ENCODE measurements at places on chromosomes 4 and X. TPM values are rescaled to one million over a fixed set of nuclear protein-coding genes. Genes with fewer than 3 reads are reported as not detected.
A peak's percentile ranks its signal among the peaks of the same experiment; 100 is the strongest.

GRCh38 chr4:146224326-146224966, 10.1 kb downstream of the REELD1 start:
- H3K4me3 ChIP-seq = no peak overlapping the region
- no peak overlapping the region for H3K27ac ChIP-seq
- H3K36me3 ChIP-seq = no peaks in the 10 kb centered on the region
- H3K27me3 ChIP-seq = no peaks in the 10 kb centered on the region
- no peaks in the 10 kb centered on the region for H3K4me1 ChIP-seq

DNA sequence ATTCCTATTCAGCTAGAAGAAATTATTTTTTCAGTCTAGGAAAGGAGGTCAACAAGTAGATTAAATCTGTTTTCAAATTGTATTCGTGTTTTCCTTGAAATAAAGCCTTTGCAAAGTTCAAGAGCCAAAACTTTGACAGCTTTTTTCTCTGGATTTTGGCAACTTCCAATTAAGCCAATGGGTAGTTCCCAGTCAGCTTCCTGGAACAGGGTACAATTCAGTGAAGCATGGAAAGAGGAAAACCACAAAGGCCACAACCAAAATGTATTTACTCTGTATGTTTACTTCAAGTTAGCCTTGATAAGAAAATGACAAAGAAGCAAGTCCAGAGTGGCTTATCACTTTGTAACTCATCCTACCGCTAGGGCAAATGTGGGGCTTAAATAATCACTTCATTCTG, 188.6 kb downstream of the COMMD8 start:
- no peak overlapping the region for H3K4me3 ChIP-seq
- no peaks in the 10 kb centered on the region for H3K36me3 ChIP-seq
- H3K4me1 ChIP-seq = no peaks in the 10 kb centered on the region
- DNase-seq = no peak

DNA sequence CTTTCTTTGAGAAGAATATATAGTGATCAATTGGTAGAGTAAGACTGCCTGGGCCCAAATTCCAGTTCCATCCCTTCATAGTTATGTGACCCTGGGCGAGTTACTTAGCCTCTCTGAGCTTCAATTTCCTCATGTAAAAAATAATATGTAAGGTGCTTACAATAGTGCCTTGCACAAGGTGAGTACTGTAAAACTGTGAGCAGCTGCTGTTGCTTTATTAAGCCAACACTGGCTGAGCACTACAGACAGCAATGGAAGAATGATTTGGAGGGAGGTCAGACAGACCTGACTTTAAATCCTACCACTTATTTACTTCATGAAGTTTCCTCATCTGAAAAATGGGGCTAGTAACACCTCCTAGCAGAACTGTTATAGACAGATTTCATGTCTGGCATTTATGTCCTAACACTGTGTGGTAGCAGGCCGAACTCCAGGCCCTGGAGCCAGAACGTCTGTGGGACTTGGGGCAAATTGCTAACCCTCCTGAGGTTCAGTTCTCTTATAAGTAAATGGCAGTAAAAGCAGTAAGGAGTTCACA, 53.8 kb downstream of the RNF150 start:
- H3K4me3 ChIP-seq = no peak overlapping the region
- H3K4me1 ChIP-seq = peaks cover 6% of the 10 kb centered on the region
- no peak for DNase-seq
- no peak overlapping the region for H3K27ac ChIP-seq

- H3K27ac ChIP-seq = no peak overlapping the region
- no peak for DNase-seq
- H3K4me1 ChIP-seq = no peaks in the 10 kb centered on the region
- H3K27me3 ChIP-seq = no peaks in the 10 kb centered on the region
- H3K4me3 ChIP-seq = no peak overlapping the region
- H3K36me3 ChIP-seq = no peaks in the 10 kb centered on the region
Measured at GRCh38 chrX:99750721-99751120, 659.4 kb downstream of the PCDH19 start.

GRCh38 chr4:136893573-136893972, 638.7 kb downstream of the PCDH18 start:
- no peak for DNase-seq
- H3K27me3 ChIP-seq = no peaks in the 10 kb centered on the region
- no peak overlapping the region for H3K27ac ChIP-seq

- no peaks in the 10 kb centered on the region for H3K36me3 ChIP-seq
- no peaks in the 10 kb centered on the region for H3K27me3 ChIP-seq
- peak; percentile 27 for DNase-seq
- H3K27ac ChIP-seq = no peak overlapping the region
- H3K4me1 ChIP-seq = no peaks in the 10 kb centered on the region
Measured at GRCh38 chrX:11944501-11944900, 186.5 kb downstream of the MSL3 start.

- H3K4me3 ChIP-seq = no peak overlapping the region
- H3K27me3 ChIP-seq = no peaks in the 10 kb centered on the region
- no peak overlapping the region for H3K27ac ChIP-seq
- no peaks in the 10 kb centered on the region for H3K4me1 ChIP-seq
Measured at GRCh38 chr4:161359491-161359890, 804.3 kb downstream of the FSTL5 start.

DNA sequence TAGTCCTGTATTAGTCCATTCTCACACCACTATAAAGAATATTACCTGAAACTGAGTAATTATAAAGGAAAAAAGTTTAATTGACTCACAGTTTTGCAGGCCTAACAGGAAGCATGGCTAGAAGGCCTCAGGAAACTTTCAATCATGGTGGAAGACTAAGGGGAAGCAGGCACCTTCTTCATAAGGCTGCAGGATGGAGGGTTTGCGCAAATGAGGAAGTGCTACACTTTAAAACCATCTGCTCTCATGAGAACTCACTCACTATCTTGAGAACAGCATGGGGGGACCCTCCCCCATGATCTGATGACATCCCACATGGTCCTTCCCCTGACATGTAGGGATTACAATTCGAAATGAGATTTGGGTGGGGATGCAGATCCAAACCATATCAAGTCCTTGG, 12.1 kb upstream of the MAGEA11 start:
- DNase-seq = no peak
- no peak overlapping the region for H3K27ac ChIP-seq
- no peak overlapping the region for H3K4me3 ChIP-seq
- H3K4me1 ChIP-seq = no peaks in the 10 kb centered on the region

DNA sequence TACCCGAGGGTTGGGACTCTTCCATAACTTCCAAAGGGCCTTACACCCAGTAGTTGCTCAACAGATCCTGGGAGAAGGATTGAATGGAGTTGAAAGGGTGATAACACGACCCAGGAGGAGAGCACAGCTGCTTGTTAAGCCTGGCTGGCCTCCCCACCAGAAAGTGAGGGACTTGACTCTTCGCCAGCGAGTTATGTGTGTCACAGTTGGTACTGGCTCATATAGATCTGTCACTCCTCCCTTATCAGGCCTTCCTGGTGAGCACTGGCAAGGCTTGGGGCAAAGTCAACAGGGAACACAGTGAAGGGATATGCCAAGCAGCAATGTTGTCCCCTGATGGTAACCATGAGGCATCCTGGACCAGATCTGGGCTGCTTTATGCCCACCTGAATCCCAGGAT, 35.8 kb downstream of the APLN start:
- no peak overlapping the region for H3K4me3 ChIP-seq
- H3K36me3 ChIP-seq = no peaks in the 10 kb centered on the region
- no peaks in the 10 kb centered on the region for H3K4me1 ChIP-seq
- no peaks in the 10 kb centered on the region for H3K27me3 ChIP-seq
- H3K27ac ChIP-seq = no peak overlapping the region

DNA sequence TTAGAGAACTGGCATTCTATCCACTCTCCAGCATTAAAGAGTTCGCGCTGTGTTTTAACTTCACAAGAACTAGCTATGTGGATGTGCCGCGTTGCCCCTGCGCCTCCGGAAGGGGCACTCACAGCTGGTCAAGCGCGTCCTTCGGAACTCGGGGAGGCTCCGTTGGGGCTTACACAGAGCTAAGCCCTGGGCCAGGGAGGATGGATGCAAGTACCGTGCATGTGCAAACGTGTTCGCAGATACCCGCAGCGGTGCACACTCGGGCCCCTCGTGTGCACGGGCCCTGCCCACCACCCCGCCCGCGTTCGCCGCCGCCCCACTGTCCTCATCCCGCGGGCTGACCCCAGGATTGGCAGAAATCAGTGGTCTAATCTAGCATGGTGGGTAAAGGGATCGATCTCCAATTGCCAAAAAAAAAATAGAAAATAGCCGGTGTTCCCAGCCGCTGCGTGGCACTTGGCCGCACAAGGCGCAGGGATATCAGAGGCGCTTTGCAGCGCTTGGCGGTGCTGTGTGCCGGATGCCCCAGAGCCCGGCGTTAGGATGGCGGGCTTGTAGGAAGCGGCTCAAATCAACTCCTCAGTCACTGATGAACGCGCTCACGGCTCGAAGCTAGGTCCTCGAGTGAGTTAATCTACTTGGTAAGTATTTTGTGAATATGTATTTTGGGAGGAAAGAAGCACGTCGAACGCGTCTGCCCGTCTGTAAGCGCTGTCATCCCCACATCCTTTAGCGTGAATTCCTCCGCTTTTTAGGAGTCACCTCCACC, 989 bp upstream of the PCDH10 start:
- 0 out of 2 replicates have a peak, but pooled peaks cover 7% of the 10 kb centered on the region for H3K4me1 ChIP-seq
- no peak overlapping the region for H3K27ac ChIP-seq
- H3K4me3 ChIP-seq = peak overlapping the region; percentile 73
- H3K36me3 ChIP-seq = no peaks in the 10 kb centered on the region
- peaks cover 69% of the 10 kb centered on the region for H3K27me3 ChIP-seq

DNA sequence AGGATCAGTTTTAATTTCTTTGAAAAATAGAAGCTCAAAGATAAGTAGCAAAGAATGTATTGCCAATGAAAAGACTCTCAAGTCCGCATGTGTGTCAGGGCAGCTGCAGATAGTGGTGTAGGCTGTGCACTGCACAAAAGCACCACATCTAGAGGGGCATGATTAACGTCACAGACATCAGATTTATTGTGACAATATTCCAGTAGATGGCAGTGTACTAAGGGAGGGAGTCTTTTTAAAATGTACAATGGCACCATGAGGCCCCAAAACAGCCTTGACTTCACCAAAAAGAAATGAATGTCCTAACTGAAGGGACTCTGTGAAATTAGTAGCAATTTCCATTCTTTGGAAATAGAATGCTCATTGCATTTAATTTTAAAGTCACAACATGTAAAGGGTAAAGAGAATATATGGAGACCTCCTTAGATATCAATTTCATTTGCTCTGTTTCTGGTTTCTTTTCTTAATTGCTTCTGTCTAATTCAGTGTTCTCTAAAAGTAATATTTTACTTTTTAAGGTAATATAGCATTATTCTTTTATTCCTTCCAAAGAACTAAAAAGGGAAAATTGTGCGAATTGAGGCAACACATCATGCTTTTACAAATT, 98.4 kb downstream of the ZNF827 start:
- peaks cover 13% of the 10 kb centered on the region for H3K4me1 ChIP-seq
- peak; percentile 60 for DNase-seq
- H3K27ac ChIP-seq = no peak overlapping the region
- no peaks in the 10 kb centered on the region for H3K27me3 ChIP-seq

GRCh38 chr4:48122756-48123155, 11.3 kb downstream of the TXK start:
- no peak for DNase-seq
- H3K4me3 ChIP-seq = no peak overlapping the region
- H3K27ac ChIP-seq = no peak overlapping the region
- peaks cover 7% of the 10 kb centered on the region for H3K4me1 ChIP-seq
- H3K27me3 ChIP-seq = peaks cover 11% of the 10 kb centered on the region

DNA sequence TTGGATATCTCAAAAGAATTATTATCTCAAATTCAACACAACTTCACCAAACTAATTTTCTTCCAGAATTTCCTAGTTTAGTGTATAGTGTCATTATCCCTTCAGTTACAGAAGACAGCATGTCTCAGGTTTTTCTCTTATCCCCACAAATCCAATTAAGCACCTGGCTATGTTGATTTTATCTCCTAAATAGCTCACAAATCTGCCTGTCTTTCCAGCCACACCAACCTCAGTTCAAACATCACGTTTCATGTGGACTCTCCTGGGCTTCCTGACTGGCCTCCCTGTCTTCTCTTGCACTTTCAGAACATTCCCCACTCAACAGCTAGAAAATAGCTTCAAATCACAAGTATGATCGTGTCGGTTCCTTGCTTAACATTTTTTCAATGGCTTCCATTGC, 14.8 kb downstream of the STK32B start:
- no peak for DNase-seq
- H3K4me3 ChIP-seq = no peak overlapping the region
- H3K4me1 ChIP-seq = no peaks in the 10 kb centered on the region

DNA sequence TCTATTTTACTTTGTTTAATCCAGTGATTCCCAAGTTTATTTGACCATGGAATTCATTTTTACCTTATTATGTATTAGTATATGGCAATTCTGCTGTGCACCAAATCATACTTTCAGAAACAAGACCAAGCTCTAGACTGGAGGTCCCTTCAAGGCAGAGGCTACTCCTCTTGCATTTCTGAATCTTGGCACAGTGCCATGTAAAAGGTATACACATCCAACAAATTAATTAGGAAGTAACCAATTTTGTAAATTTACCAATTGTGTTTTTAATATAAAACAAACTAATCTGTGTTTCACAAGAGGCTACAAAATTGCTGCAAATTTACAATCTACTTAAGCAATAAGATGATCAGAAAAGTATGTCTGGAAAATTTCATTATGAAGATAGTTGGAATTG, 712.2 kb upstream of the HS3ST1 start:
- H3K36me3 ChIP-seq = no peaks in the 10 kb centered on the region
- DNase-seq = no peak
- no peak overlapping the region for H3K4me3 ChIP-seq
- H3K27ac ChIP-seq = no peak overlapping the region

DNA sequence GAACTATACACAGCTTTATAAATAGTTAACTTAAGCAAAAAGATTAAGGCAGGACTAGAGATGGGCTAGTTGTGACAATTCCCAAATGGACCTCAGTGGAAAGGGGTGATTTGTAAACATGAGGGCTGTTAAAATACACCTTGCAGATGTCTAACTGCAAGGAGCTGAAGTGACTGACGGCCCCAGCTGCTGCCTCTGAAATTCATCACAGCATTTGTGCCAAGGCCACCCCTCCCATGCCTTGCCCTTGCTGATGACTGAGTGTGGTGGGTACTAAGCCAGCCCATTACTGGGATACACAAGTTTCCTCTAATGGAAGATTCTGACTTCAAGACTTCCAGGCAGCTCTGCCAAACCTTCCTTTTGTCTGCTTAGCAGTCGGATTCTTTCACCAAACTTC, 23.7 kb upstream of the EGFL6 start:
- no peak for DNase-seq
- no peaks in the 10 kb centered on the region for H3K36me3 ChIP-seq
- no peak overlapping the region for H3K27ac ChIP-seq
- no peaks in the 10 kb centered on the region for H3K27me3 ChIP-seq
- H3K4me3 ChIP-seq = no peak overlapping the region

DNA sequence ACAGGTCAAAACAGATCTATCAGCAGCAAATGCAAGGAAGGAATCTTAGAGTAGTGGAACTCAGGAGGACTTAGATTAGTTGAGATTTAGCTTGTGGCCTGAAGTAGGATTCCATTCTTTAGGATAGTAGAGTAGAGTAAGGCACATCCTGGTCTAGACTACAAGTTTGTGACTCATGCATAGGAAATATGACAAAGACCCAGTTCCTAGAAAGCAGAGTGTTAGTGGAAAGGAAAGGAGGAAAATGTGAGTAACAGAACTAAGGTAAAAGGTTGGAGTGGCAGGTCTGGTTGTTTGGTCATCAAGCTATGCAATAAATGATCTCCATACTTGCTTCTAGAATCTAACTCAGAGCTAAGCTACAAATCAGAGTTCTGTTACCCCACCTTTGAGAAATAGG, 595.0 kb downstream of the ACTRT1 start:
- H3K27ac ChIP-seq = no peak overlapping the region
- no peaks in the 10 kb centered on the region for H3K36me3 ChIP-seq
- no peak overlapping the region for H3K4me3 ChIP-seq

The CSN1S1 gene
- not detected for total RNA-seq

The MAGEA1 gene
- total RNA-seq = not detected

The PAQR3 gene
- 20.7 TPM for total RNA-seq

The AMOT gene
- 1.5 TPM for total RNA-seq

The MAGIX gene
- total RNA-seq = 1.3 TPM

The HTR2C gene
- not detected for total RNA-seq
